ENCODE measurements at places on chromosomes 6 and 20.

DNA sequence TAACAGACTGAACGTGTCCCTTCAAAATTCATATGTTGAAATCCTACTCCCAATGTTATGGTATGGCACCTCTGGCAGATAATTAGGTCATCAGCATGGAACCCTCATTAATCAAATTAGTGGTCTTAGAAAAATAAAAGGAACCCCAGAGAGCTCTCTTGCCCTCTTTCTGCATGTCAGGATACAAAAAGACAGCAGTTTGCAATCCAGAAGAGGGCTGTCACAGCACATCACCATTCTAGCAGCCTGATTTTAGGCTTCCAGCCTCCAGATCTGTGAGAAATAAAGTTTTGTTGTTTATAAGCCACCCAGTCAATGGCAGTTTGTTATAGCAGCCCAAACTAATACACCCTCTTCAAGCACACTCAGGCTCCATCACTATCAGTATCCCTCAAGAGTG is 292.9 kb downstream of the TRDN start:
- no peak for DNase-seq

DNA sequence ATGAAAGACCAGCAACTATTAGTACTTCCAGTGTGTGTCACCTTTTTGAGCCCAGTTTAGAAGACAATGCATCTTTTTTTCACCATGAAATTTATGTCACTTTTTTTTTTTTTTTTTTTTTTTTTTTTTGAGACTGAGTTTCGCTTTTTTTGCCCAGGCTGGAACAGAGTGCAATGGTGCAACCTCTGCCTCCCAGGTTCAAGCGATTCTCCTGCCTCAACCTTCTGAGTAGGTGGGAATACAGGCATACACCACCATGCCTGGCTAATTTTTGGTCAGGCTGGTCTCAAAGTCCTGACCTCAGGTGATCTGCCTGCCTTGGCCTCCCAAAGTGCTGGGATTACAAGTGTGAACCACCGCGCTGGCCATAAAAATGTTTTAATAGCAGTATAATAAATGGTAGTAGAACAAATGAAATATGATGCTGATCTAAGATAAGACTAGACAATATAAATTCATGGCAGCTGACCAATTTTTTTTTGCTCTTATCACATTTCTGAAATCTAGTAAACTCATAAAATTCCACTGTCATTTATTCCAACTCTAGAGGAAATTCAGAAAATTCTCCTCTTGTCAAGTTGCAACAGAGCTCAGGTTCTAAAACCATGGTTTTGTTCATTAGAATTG is 21.3 kb downstream of the NHSL1 start:
- no peak for DNase-seq

DNA sequence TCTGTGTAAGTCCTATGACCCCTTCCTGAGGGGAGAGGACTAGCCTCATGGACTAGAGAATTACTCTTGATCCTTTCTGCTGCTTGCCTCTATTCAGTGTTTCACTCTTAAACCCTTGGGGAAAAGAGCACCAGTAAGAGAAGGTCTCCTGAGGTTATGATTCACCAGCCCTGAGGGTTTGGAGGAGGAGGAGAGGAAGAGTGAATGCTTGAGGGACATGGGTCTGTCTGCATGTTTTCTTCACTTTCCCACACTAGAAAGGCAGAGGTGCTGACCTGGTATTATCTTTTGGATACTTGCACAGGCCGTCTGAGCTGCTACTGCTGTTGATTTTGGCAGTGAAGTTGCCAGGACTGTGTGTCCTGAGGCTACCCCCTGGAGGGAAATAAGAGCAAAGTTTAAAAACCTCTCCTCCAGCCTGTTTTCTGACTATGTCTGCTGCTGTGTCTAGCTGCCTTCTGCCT is 78.3 kb downstream of the CD109 start:
- no peak for DNase-seq

GRCh38 chr6:139871165-139871710 is 496.8 kb upstream of the CITED2 start:
- no peak for DNase-seq

DNA sequence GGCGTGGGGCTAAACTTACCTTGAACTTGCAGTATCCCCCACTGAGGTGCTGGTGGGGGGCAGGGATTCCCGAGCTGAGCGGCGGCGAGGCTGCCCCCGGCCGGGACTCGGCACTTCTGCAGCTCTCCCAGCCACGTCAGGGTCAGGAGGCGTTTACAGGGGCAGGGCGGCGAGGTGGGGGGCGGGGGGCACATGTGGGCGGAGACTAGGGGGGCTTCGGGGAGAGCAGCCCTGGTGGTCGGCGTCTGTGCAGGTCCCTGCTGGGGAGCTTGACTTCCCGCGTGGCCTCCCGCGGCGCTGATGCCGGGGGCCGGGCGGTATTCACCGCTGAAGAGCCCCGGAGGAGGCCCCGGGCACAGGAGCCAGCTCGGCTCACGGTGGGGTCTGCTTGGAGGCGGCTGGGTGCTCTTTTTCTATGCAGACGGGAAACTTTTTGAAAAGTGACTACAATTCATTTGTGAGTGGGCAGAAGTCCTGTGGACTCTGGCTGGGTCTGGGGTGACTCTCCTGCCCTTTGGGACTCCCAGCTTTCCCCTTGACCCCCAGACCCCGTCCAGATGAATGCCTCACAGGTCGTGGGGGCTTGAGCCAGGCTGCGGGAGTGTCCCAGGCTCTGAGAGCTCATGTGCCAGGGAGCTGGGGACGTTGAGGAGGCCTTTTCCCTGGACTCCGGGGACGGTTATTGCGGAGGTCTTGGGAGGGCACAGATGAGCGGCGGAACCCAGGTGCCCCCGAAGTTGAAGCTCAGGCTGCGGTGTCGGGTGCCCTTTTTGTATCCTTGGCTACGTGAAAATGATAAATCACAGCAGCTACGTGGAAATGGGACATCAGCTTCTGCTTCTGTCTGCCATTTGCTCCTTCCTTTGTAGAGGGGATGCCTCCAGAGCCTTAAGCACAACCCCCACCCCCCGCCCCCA is 75.9 kb upstream of the GATA5 start:
- DNase-seq, result no peak

DNA sequence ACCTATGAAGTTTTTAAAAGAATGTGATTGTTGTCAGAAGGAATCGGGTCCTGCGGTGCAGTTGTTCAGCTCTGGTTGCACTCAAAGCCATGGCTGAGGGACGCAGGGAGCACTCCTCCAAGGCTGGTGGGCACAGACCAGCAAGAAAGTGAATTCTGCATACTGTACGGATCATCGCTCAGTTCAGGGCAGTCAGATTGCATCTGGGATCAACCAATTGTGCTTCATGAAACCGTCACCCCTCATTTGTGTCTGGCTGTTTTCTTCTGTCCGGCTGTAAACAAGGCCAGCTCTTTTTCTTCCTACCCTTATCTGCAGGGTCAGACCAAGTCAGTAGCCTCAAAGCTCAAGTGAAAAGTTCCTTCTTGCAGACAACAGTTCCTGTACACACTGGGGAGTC is 478.3 kb downstream of the TFAP2A start:
- no peak for DNase-seq

DNA sequence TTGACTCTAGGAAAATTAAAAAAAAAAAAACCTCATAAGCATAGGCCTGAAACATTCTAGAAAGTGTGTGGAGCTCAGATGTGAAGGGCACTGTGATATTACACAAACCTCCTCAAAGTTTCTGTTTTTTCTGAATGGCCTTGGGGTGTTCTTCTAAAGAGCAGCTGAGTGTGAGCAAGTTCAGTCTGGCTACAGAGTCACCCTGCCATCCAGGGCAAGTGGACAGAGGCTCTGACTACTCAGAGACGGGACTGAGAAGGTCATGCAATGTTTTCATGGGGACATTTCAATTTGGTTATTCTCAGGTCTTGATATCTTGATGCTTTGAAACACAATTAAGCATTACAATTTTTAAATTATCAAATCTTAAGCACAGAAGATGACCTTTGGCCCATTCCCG is 36.6 kb upstream of the SSTR4 start:
- DNase-seq, result no peak

Measured in globus pallidus (tissue), 1 donor.